Muscle of arm (tissue), 14 donors: ENCODE measurements at places on chromosomes 2 and 18. TPM values are rescaled to one million over a fixed set of nuclear protein-coding genes. Genes with fewer than 3 reads are reported as not detected.
A peak's percentile ranks its signal among the peaks of the same experiment; 100 is the strongest.

SIX2 gene
- 7.7 TPM for polyA plus RNA-seq

TMEM247 gene
- not detected for polyA plus RNA-seq

GALNT5 gene
- polyA plus RNA-seq = 8.7 TPM

UCN gene
- polyA plus RNA-seq = 1.6 TPM

PLB1 gene
- 1.6 TPM for polyA plus RNA-seq

- peak; percentile 41 for DNase-seq
These were observed 36.3 kb downstream of the NRXN1 start for GRCh38 chr2:50995610-50996009.

DNA sequence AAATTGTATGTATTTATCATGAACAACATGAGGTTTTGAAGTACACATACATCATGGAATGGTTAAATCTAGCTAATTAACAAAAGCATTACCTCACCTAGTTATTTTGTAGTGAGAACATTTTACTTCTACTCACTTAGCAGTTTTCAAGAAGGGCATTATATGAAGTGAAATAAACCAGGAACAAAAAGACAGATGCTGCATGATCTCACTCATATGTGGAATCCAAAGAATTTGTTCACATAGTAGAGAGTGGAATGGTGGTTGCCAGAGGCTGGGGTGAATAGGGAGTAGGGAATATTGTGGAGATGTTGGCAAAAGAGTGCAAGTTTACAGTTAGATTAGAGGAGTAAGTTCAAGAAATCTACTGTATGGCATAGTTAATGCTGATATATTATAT, 292.0 kb downstream of the ASXL3 start:
- DNase-seq = peak; percentile 14

- no peak for DNase-seq
These were observed 5.8 kb downstream of the SLC1A4 start for GRCh38 chr2:64995041-64995440.

- DNase-seq = peak; percentile 61
These were observed 73.5 kb downstream of the MYO1B start for GRCh38 chr2:191318729-191319078.

DNA sequence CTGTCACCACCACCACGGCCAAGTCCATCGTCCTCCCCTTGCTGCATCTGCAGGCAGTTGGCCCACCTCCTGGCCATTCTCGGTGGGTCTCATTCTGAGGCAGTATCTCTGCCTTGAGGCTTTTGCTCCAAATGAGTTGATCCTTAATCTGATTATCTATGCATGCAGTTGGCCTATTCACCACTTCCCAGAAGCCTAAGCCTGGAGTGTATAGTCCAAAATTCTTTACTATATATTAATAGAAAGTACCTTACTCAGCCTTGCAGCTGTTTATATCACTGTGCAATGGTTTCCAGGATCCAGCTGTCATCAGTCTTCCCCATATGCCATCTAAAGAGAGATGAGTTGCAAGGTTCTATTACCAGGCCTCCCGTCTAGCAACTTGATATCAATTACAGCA, 292.4 kb downstream of the SS18 start:
- DNase-seq = no peak

GRCh38 chr2:2757764-2758163, 426.7 kb upstream of the MYT1L start:
- no peak for DNase-seq

GRCh38 chr2:30499681-30500080, 52.6 kb downstream of the LCLAT1 start:
- DNase-seq = no peak
